ENCODE measurements at places on chromosomes 5 and 9.
A peak's percentile ranks its signal among the peaks of the same experiment; 100 is the strongest.

- no peak for DNase-seq
These were observed 564.9 kb downstream of the SEMA5A start for GRCh38 chr5:8981016-8981415.

DNA sequence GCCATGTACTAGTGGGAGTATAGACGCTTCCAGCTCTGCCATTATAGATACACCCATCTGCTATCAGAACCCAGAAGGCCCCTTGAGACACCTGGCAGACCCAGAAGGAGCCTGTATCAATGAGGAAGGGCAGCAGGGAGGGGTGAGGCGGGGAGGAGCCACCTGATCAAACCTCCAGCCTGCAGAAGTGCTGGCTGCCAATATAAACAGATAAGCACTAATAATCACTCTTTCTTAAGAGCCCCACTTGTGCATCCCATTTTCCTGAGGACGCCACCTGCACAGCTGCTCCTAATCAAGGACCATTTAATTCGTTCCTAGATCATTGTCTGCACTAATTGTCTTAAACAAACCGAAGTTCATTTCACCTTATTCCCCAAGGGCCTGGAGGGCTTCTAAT lies 75.0 kb upstream of the NEK6 start:
- DNase-seq: peak; percentile 98

- peak; percentile 33 for DNase-seq
These were observed 624 bp downstream of the FBXW11 start for GRCh38 chr5:172005708-172006320.

DNA sequence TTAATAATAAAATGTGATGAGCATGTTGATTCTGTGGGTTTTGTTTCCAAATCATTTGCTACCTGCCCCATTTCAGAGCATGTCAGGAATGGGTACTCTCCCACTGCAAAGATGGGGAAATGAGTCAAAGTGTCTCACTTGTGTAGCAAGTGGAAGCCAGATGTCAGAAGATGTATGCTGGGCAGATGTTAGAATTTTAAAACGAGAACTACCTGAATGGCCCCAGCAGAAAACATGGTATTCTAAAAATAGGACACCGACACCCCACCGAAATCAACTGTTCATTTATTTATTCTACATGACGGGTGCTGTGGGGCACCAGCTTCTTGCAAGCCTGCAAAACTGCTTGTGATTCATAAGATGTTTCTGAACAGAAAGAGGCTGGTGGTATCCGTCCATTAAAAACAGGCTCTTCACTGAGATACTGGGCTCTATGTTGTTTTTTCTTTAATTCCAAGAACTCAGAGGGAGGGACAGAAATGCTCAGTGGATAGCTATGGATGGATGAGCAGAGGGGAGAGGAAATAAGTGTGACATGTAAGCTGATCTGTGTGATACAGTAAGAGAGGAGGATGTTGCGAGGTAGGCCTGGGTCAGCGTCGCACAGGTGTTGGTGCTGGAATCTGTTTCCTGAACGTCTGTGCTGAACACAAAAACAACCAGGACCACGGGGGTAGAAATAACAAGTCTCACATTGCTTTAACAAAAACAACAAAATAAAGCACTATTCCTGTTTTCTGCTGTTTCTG lies 157.2 kb downstream of the EFNA5 start:
- no peak for DNase-seq

- no peak for DNase-seq
These were observed 117.5 kb downstream of the ENTREP1 start for GRCh38 chr9:69442486-69442885.

GRCh38 chr5:150353032-150353675 lies 4.3 kb upstream of the TCOF1 start:
- no peak for DNase-seq

DNA sequence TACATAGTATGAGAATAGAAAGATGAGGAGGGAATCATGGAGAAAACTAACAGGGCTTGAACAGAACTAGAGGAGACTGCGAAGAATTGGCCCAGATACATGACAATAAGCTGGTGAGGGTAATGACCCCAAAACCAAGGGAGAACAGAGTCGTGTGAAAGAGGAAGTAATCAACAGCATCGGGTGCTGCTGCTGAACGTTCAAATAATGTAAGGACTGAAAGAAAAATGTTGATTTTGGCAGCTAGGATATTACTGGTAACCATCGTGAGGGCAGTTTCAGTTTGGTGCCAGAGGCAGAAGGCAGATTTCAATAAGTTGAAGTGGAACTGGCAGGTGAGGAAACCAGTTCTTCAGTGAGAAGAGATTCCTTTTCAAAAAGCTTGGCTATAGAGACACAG lies 66.8 kb upstream of the SMC2 start:
- no peak for DNase-seq

DNA sequence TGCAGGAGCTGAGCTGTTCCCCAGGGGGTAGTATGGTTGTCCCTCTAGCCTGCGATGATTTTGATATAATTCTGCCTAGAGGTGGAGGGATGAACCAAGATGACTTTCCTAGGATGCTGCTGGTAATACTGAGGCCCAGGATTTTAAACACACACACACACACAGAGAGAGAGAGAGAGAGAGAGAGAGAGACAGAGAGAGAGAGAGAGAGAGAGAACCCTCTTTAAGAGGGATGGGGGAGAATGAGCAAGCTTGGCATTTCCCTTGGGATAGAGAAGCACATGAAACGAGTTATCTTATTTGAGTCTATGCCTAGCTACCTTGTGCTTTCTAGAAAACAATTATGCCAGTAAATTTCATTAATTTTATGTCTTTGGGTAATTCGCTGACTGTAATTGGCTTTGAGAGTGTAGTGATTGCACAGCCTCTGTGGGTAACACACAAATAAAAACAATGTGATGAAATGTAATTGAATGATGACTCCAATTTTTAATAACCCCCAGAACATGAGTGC lies 338.4 kb downstream of the ARHGEF28 start:
- no peak for DNase-seq

- no peak for DNase-seq
These were observed 98.3 kb downstream of the NFIB start for GRCh38 chr9:14215614-14216013.

- no peak for DNase-seq
These were observed 3.9 kb upstream of the SPATA9 start for GRCh38 chr5:95686651-95687050.

DNA sequence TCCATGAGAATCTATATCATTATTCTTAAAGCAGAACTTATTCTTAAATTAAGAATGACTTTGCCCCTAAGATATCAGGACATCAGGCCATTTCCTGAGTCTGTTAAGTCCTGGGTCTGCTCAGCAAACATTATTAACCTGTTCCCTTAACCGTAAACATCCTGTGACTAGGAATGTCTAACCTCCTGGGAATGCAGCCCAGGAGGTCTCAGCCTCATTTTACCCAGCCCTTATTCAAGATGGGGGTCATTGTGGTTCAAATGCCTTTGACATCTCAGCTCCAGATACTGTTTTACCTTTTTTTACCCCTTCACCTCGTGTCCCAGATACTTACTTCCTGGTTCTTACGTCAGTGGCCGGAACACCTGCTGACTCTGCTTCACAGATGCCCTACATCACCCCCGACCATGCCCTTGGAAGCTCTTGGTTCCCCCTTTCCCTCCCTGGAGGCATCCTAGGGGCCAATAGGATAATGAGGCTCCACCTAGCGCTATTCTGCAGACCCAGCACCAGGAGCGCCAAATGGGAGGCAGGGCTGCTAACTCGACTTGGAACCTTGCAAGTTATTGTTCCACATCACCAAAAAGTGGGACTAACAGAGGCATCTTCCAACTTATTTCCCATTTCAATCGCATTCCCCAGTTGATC lies 182.5 kb downstream of the MED10 start:
- DNase-seq: no peak

GRCh38 chr5:170429014-170429413 lies 39.8 kb upstream of the KCNMB1 start:
- DNase-seq: no peak

- peak; percentile 53 for DNase-seq
These were observed 26.5 kb downstream of the OXCT1 start for GRCh38 chr5:41843456-41844370.

GRCh38 chr9:21317956-21318923 lies 13.1 kb upstream of the IFNA5 start:
- peak; percentile 47 for DNase-seq

DNA sequence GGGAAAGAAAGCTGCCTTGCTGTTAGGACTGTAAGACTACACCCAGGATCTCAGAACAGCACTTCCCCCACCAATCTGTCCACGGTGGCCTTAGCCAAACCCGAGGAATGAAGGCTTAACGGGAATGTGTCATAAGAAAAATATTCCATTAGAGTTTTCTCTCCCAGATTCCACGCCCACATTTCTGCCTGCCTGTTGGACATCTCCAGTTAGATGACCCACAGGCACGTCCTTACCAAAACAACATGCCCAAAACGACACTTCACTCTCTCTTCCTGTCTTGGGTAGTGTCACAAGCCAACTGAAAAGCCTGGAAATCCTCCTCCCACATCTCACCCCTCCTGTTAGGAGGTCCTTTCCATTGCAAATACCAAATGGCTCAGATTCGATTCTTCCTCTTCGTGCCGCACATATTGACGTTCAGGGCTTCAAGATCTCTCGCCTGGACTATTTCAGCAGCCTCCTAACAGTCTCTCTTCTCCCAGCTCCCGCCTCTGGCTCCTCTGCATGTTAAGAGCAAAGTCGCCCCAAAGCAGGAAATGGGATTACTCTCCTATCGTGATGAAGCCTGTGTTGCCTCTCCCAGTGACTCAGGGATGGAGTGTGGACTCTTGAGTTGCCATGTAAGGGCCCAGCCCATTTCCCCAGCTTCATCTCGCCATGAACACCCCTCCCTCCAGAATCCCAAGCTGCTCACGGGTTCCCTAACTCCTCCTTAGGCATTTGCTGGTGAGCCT lies 159.3 kb downstream of the NR3C1 start:
- DNase-seq: peak; percentile 28

- no peak for DNase-seq
These were observed 1619.6 kb upstream of the WWC1 start for GRCh38 chr5:166671811-166672210.
